Activated naive CD4-positive, alpha-beta T cell treated with anti-CD3 and anti-CD28 coated beads for 36 hours (primary cell): ENCODE measurements at places on chromosomes 1 and 21.

DNA sequence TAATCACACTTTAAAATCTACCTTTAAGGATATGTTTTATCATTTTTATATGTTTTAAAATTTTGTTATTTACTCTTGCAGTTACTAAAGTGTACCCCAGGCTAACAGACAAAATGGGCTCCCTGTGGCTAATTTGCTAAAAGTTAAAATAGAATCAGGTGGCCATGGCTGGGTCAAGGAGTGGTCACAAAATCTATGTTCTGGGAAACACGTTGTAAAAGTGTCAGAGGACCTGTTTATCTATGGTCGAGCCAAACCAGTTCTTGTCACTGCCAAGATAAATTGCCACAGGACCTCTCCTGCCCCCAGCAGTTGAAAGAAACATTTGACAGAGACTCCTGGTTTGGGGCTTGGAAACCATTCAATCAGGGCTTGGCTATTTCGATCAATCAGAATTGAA lies 21.2 kb upstream of the TTLL7 start:
- DNase-seq, result no peak

DNA sequence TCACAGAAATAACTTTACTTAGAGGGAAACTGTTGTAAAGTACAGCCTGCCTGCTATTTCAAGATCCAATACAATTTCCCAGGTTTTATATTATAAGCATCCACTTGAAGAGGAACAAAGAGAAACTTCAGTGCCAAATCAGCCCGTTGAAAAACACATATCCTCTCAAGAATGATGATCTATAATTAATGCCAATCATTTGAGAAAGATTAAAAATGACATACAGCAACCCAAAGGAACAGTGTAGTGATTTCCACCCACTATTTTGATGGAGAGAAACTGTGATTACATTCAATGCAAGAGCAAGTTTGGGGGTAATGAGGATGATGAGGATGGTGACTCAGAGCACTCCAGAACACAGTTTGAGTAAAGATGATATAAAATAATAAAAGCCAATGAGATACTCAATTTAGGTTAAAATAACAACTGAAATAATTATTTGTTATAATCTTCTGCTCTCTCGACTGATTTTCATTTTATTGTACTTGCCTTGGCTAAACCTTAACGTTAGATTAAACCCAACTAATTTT lies 715.5 kb downstream of the NCAM2 start:
- DNase-seq, result no peak

DNA sequence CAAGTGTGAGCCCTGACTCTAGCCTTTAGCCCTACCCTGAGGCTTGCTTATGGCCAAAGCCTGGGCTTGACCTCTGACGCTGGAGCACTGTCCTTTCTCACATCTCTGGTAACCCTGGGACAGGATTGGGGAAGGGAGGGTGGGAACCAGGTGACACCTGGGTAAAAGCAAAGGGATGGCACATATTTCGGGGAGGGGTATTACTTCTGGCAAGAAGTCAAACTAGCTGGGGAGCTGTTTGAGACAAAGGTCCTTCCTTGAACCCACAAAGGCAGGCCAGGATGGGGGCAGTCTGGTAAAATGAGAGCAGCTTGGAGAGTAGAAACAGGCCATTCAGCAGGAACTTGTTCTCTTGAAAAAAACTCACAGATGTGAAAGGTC lies 2.0 kb downstream of the MOB3C start:
- no peak for DNase-seq

GRCh38 chr1:59057211-59057694 lies 239.6 kb upstream of the FGGY start:
- no peak for DNase-seq

DNA sequence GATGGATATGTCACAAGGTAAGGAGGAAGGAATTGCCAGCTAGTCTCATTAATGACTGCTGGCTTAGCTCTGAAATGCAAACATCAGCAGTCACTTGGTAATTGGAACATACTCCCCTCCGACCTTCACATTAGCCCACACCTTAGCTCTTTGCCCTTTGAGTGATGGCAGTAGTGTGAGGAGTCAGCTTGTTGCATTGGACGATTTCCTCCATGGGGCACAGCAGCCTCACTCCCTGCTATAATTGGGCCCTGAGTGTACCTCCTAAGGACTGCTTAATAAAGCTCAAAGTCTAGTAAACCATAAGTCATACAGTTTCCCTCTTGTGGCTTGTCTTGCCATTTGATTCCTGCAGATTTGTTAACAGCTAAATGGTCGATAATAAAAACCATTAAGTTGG lies 19.4 kb downstream of the METTL13 start:
- no peak for DNase-seq

DNA sequence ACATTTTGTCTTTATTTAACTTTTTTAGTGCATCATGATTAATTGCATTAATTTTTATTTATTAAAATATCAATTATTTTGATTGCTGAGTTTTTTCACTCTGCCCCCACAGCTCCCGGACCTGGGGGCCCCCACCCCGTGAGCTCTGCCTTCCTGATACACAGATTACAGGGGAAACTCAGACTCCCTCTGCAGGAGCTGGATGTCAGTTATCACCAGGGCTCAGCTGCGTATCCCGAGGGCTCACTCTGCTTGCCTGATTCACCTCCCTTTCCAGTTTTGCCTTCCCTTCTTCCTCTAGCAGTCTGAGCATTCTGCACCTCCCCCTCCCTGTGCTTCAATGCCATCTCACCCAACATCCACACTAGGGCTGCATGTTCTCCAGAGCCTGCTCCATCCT lies 98.2 kb downstream of the ATP1A1 start:
- DNase-seq, result no peak

DNA sequence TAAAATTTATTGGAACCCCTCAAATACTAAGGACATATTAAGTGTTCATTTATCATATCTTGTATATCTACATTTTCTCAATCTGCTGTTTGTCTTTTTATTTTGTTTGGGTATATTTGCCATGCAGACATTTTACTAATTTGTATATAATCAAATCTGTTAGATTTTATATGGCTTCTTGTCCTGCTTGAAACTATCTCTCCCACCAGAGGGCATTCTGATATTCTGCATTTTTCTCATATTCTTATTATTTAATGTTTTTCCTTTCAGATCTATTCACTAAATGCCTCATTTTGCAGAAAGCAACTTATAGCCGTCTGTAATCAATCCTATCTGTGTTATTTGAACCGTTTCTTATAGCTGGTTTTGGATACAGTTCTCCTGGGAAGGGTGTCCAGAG lies 745.5 kb downstream of the LRRIQ3 start:
- no peak for DNase-seq
